ENCODE measurements at places on chromosomes 13 and 19.

DNA sequence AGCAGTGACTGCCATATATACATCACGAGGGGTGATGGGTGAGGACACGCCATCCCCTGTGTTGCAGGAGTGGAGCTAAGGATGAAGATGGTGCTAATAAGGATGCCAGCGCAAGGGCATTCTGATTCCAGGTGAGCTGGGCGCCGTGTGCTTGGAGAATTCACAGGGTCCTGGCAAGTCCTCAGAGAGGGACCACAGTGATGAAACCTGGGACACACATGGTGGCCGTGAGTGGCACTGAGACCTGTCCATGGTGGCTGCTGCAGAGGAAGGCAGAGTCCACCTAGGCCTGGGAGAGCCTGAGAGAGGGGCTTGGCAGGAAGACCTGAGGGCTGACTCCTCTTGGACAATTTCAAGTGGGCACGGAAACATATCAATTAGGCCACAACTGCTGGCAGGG, 65.2 kb downstream of the RFX2 start:
- DNase-seq: no peak

- no peak for DNase-seq
Observed at GRCh38 chr13:22099585-22099984, 428.7 kb downstream of the FGF9 start.

- peak; percentile 31 for DNase-seq
Observed at GRCh38 chr13:28475916-28476725, 18.8 kb downstream of the FLT1 start.

DNA sequence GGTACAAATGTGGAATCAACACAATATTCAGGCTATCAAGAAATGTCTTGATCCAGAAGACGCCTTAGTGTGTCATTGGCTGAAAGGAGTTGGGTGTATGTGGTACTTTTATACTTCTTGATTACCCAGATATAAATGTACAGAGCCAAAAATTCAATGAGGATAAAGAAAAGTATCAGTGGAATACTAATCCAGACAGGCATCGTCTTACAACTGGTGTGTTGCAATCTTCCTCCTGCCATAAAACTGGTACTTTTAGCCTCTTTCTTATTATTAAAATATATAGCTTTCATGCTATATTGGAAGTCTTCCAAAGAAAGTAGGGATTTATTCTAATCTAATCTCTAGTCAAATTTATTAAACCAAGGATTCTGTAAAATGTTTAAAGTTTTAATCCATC, 388.6 kb upstream of the MIR17HG start:
- DNase-seq: no peak

Data from hematopoietic multipotent progenitor cell treated with erythropoietin and hydrocortisone succinate and interleukin-3 and kit ligand, for 6 days (in vitro differentiated cells).